T-helper 17 cell (primary cell): ENCODE measurements at places on chromosomes 4 and X. TPM values are rescaled to one million over a fixed set of nuclear protein-coding genes. Genes with fewer than 3 reads are reported as not detected.

Gene MYOZ2
- total RNA-seq, result not detected

Gene ASB12
- not detected for total RNA-seq

Gene IBSP
- not detected for total RNA-seq

GRCh38 chr4:57148177-57148576 is 38.0 kb upstream of the IGFBP7 start:
- no peak overlapping the region for H3K4me3 ChIP-seq
- DNase-seq, result no peak
- H3K27me3 ChIP-seq, result peaks cover 31% of the 10 kb centered on the region
- no peaks in the 10 kb centered on the region for H3K36me3 ChIP-seq

GRCh38 chrX:2499507-2499906 is 1.3 kb downstream of the DHRSX start:
- peaks cover 19% of the 10 kb centered on the region for H3K4me1 ChIP-seq
- no peaks in the 10 kb centered on the region for H3K36me3 ChIP-seq
- peak overlapping the region; percentile 70 for H3K27ac ChIP-seq
- no peaks in the 10 kb centered on the region for H3K27me3 ChIP-seq
- no peak for DNase-seq

DNA sequence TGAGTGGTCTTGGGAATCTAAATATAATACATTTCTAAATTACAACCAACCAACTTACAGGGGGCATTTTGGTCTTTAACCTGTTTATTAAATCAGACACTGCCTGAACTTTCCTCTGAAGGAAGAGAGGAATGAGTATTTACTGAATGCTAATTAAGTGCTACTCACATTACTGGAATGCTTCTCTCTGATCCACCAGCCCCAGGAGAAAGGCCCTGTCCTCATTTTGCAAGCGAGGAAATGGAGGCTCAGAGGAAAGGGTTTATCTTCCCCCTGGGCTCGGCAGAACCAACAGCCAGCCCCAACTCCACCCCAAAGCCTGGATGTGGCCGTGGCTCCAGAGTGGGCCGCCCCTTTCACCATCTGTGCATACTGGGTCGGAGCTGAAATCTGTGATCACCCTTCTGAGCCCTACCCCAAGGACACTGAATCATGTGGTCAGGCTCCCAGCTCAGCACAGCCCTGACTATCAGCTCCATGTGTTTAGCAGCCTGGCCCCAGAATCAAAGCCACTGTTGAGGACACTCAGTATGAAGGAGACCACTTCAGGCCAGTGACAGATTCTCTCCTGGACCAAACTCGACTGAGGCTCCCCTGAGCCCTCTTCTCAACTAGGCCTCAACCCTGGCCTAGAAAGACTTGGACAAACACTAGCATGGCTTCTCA is 56.7 kb upstream of the ENPP6 start:
- no peak overlapping the region for H3K4me3 ChIP-seq
- no peak for DNase-seq
- H3K27ac ChIP-seq, result no peak overlapping the region

DNA sequence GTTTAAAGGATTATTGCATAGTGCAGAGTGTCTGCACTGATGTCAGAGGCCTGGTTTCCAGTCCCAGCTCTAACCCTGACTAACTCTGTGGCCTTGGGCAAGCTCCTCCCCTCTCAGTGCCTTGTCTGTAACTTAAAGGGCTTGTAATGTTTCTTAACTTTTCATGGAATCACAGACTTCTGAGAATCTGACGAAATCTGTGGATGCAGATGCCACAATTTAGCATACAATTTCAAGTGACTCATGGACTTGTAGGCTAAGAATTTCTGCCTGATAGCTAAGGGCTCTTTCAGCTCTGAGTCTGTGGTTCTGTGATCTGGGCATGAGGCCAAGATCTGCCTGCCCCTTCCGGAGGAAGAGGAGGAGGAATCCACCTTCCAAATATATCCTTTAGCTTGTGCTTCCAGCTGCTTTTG is 236.9 kb downstream of the AR start:
- H3K36me3 ChIP-seq, result no peaks in the 10 kb centered on the region
- H3K27ac ChIP-seq, result no peak overlapping the region
- DNase-seq, result no peak
- H3K4me1 ChIP-seq, result peaks cover 2% of the 10 kb centered on the region

DNA sequence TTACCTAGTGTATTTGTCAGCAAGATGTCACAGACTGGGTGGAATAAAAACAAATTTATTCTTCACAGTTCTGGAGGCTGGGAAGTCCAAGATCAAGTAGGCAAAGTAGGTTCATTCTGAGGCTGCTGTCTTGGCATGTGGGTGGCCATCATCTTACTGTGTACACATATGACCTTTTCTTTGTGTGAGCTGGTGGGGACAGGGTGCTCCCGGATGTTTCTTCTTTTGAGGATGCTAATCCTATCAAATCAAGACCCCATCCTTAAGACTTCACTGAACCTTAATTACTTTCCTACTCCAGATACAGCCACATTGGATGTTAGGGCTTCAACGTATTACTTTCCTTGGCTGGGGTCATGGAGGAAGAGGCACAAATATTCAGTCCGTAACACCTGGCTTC is 74.0 kb downstream of the TLL1 start:
- H3K4me3 ChIP-seq, result no peak overlapping the region
- H3K27me3 ChIP-seq, result no peaks in the 10 kb centered on the region
- no peak for DNase-seq
- no peaks in the 10 kb centered on the region for H3K36me3 ChIP-seq
- H3K4me1 ChIP-seq, result no peaks in the 10 kb centered on the region
- H3K27ac ChIP-seq, result no peak overlapping the region

- no peak overlapping the region for H3K27ac ChIP-seq
- no peak overlapping the region for H3K4me3 ChIP-seq
- no peaks in the 10 kb centered on the region for H3K4me1 ChIP-seq
- DNase-seq, result no peak
- no peaks in the 10 kb centered on the region for H3K27me3 ChIP-seq
- no peaks in the 10 kb centered on the region for H3K36me3 ChIP-seq
Measured at GRCh38 chrX:42988700-42989099, 210.7 kb upstream of the PPP1R2C start.

- H3K36me3 ChIP-seq, result no peaks in the 10 kb centered on the region
- no peaks in the 10 kb centered on the region for H3K4me1 ChIP-seq
- H3K27me3 ChIP-seq, result no peaks in the 10 kb centered on the region
- H3K27ac ChIP-seq, result no peak overlapping the region
- H3K4me3 ChIP-seq, result no peak overlapping the region
Measured at GRCh38 chr4:61359301-61359700, 159.2 kb downstream of the ADGRL3 start.

- H3K4me3 ChIP-seq, result peak within 1 kb of the TSS; percentile 98
- peaks cover 5% of the 10 kb centered on the region for H3K4me1 ChIP-seq
- H3K27me3 ChIP-seq, result no peaks in the 10 kb centered on the region
- peaks cover 2% of the 10 kb centered on the region for H3K36me3 ChIP-seq
Measured at GRCh38 chrX:3713225-3713936, at the start of gene PRKX. PRKX (minus strand) TSS chrX:3713649; CDS start chrX:3713253, 396 bp downstream.

- H3K4me1 ChIP-seq, result no peaks in the 10 kb centered on the region
- H3K27ac ChIP-seq, result no peak overlapping the region
- H3K36me3 ChIP-seq, result no peaks in the 10 kb centered on the region
- H3K4me3 ChIP-seq, result no peak overlapping the region
- no peak for DNase-seq
Measured at GRCh38 chrX:11290416-11291102, 2.7 kb upstream of the AMELX start.

DNA sequence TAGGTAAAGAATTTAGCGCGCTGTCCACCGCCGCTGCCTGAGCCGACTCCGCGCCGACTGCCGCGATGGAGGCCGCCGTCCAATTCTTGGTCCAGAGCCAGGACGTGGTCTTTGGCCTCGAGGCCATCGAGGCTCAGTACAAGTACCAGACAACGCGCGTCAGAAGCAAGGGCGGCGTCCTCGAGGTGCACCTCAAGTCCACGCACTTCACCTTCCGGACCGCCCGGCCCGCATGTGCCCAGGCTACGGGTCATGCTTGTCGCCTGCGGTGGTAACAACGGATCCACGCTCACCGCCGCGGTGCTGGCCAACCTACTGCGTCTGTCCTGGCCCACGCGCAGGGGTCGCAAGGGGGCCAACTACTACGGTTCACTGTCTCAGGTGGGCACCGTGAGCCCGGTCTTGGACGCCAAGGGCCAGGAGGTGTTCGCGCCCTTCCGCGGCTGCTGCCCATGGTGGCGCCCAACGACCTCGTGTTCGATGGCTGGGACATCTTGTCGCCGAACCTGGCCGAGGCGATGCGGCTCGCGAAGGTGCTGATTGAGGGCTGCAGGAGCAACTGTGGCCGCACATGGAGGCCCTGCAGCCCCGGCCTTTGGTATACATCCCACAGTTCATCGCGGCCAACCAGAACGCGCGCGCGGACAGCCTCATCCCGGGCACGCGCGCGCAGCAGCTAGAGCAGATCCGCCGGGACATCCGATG is 128.0 kb downstream of the ANAPC4 start:
- no peak for DNase-seq
- H3K27me3 ChIP-seq, result peaks cover 13% of the 10 kb centered on the region
- no peaks in the 10 kb centered on the region for H3K4me1 ChIP-seq
- no peak overlapping the region for H3K4me3 ChIP-seq

GRCh38 chrX:140274811-140275525 is 229.9 kb downstream of the SOX3 start:
- H3K4me1 ChIP-seq, result no peaks in the 10 kb centered on the region
- no peaks in the 10 kb centered on the region for H3K36me3 ChIP-seq
- H3K27me3 ChIP-seq, result no peaks in the 10 kb centered on the region
- H3K27ac ChIP-seq, result no peak overlapping the region
- H3K4me3 ChIP-seq, result no peak overlapping the region
- DNase-seq, result no peak

DNA sequence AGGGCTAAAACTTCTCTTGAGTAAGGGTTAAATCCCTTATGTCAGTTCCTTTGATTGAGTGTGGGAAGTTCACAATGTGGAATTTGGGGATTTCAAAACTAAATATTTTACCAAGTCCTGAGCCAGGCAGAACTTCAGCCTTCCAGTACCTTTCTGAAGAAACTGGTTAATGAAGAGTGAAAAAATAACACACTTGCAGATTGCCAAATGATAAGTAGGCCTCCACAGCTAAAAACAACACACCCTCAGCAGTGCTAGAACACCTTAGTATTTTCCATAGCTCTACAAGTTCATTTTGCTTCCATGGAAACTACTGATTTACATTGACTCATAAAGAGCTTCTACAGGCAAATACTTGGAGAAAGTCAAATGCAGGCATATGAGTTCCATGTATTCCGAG is 326.8 kb downstream of the ZNF674 start:
- H3K4me3 ChIP-seq, result no peak overlapping the region
- no peak for DNase-seq
- H3K27ac ChIP-seq, result no peak overlapping the region
- H3K36me3 ChIP-seq, result no peaks in the 10 kb centered on the region
- no peaks in the 10 kb centered on the region for H3K4me1 ChIP-seq

DNA sequence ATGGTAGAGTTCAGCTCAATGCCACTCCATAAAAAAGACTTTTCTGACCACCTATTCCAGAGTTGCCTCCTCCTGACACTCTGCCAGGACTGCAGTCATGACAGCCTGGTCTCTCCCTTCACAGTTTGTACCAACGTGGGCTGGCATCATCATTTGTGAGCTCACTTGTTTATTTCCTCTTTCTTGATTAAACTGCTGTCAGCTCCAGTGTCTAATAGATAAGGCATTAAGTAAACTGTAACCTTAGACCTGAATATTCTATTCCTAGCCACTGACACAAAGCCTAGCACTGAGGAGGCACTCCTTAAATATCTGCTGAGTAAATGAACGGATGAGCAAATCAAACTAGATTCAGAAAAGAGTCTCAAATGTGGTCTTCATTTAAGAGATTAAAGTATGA is 48.7 kb downstream of the DDX60 start:
- no peak overlapping the region for H3K4me3 ChIP-seq
- H3K4me1 ChIP-seq, result peaks cover 5% of the 10 kb centered on the region
- H3K27me3 ChIP-seq, result no peaks in the 10 kb centered on the region
- peaks cover 20% of the 10 kb centered on the region for H3K36me3 ChIP-seq
- peak overlapping the region; percentile 2 for H3K27ac ChIP-seq

- DNase-seq, result no peak
- peaks cover 14% of the 10 kb centered on the region for H3K4me1 ChIP-seq
- peak overlapping the region; percentile 79 for H3K4me3 ChIP-seq
- peaks cover 9% of the 10 kb centered on the region for H3K36me3 ChIP-seq
Measured at GRCh38 chr4:30717208-30718020, 2.8 kb upstream of the PCDH7 start.

GRCh38 chr4:98639108-98639507 is 19.3 kb downstream of the TSPAN5 start:
- peaks cover 4% of the 10 kb centered on the region for H3K36me3 ChIP-seq
- peak overlapping the region; percentile 97 for H3K27ac ChIP-seq
- H3K27me3 ChIP-seq, result no peaks in the 10 kb centered on the region

DNA sequence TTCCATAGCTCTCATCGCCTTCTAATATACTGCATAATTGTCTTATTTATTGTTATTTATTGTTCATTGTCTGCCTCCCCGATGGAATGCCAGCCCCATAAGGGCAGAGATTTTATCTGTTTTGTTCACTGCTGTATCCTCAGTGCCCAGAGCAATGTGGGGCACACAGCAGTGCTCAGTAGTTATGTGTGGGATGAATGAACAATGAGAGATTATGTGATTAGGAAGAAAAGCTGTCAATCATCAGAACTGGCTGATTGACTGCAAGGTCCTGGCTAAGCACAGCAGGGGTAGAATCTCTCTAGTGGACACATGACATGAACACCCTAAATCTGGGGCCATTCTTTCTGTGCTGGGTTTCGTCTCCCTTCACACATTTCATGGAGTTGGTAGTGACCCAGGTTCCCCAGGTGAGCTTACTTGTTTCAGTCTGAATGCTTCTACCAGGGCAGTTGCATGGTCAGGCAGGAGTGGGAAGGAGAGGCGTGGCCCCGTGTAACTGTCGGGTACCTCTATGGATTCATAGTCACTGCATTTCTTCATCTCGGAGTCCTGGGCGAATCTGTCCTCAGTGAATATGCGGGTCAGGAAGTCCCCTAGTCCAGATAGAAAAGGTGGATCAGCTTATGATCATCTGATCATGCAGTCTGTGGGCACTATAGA is 12.6 kb downstream of the PPEF2 start:
- H3K36me3 ChIP-seq, result no peaks in the 10 kb centered on the region
- no peak overlapping the region for H3K27ac ChIP-seq
- H3K4me1 ChIP-seq, result no peaks in the 10 kb centered on the region
- H3K4me3 ChIP-seq, result no peak overlapping the region
- no peak for DNase-seq
- H3K27me3 ChIP-seq, result no peaks in the 10 kb centered on the region

DNA sequence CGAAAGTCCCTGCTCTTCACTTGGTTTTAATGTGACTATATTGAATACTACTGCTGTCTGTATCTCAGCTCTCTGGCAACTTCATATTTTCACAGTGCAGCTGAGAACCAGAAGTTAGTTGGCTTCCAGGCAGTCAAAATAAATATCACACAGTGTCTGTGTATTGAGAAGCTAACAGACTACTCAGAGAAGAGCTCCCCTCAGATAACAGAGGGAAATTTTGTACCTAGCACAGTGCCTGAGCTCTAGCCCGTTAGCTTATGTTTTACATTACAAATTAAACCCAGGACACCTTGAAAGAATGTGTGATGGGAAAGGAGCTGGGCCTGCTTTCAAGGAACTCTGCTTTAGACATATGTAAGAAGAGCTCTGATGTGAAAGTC is 22.7 kb downstream of the JADE1 start:
- DNase-seq, result no peak
- no peaks in the 10 kb centered on the region for H3K27me3 ChIP-seq
